ENCODE measurements at places on chromosomes 16 and 17.

DNA sequence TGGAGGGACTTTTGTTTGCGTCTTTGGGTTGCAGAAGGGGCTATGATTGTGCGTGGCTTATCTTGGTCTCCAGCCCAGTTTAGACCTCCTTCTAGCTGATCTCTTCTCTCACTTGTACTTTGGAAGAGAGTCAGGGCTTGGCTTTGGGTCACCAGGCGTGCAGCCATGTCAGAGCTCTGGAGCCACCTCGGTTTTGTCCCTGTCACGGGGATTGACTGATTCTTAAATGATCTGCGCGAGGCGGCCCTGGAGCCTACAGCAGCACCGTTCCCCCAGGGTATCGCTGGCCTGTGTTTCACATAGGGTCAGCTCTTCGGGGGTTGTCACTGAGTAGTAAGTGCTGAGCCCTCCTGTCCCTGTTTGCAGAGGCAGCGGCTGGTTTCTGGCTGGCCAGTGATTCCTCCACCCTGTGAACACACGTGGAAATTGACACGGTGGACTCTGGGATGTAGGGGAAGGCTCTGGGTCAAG is 209.8 kb upstream of the CHMP6 start:
- no peak for DNase-seq

DNA sequence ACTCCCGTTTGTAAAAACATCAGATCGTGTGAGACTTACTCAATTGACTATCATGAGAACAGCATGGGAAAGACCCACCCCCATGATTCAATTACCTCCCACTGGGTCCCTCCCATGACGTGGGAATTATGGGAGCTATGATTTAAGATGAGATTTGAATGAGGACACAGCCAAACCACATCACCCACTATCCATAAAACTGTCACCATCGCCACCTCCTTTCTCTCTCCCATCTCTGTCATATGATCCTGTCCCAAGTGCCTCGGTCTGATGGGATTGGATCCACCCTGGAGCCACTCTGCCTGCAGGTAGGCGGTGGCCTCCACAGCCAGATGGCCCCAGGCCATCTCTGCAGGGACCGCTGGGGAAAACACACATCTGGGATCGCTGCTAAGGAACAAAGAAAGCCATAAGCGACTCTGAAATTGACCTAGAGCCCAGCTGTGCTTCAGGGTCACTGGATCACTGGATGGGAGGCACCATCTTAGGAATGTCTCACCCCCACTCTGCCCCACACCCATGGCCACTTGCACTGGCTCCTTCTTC is 61.2 kb downstream of the TMEM186 start:
- no peak for DNase-seq

GRCh38 chr16:57184887-57185445 is 873 bp downstream of the PSME3IP1 start:
- no peak for DNase-seq

DNA sequence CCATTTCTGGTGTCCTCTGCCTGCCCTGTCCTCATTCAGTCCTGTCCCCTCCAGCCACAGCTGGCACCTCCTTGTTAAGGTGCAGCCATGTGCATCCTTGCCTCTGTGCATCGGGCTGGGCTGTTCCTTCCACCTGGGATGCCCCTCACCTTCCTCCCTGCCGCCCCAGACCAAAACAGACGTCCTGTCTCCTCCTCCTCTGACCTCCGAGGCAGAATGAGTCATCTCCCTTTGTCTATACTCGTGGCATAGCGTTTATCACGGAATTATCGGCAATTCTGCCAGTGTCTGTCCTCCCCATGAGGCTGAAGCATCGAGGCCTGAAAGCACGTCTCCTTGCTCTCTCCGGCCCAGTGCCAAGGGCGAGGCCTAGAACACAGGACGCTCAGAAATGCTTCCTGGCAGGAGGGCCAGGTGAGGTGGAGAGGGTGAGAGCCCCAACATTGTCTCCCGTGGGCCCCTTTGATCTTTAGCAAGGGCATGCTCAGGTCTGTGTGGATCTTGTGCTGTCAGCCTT is 4.6 kb downstream of the RAI1 start:
- DNase-seq, result no peak

DNA sequence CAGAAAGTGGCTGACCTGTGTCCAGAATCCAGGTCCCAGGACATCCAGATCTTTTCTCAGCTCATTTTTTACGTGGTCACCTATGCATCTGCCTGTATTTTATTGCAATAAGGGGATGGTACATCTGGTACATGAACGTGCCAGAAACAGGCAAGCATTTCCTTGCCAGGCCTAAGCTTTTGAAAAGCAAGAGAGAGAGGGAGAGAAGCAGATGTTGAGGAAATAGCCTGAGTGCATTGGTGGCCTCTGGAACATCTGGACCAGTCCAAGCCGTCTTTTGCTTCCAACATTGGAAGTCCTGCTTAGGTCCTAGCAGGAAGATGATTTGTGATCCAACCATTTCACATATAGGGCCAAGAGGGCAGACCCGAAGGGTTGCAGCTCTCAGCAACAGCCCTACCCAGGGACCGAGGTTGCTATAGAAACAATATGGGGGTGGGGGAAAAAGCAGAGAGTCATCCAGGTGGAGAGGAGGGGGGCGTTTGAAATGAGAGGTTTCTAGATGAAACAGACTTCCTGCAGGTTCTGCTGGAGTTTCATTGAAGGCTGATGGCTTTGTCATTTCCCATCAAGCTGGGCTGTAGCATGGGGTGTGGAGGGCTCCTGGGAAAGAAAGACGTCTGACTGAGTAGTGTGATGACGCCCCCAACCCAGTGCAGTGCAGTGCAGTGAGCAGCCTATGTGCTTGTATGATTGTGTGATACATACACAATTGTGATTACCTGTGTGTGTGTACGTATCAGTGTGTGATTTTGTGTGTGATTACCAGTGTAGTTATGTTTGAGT is 61.6 kb downstream of the SHISA6 start:
- DNase-seq, result no peak

GRCh38 chr16:81633147-81633619 is 145.9 kb upstream of the PLCG2 start:
- no peak for DNase-seq

- no peak for DNase-seq
These were observed 22.7 kb downstream of the LCMT1 start for GRCh38 chr16:25134166-25134700.

DNA sequence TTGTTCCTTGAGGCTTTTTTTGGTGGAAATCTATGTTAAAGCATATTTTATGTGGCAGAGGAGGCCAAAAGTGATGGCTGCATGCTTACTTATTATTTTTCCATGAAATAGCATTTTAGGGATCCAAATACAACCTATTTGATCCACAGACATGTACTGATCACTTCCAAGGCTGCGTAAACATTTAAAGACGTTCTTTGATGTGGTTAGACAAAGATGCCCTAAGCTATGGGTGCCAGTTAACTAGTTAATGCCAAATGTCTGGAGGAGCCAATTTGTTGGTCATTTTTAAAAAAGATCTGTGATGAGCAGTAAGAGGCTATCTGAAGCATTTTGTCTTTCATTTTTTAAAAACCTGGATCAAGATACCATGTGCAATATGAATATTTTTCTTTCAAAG is 17.3 kb upstream of the PRKCA start:
- DNase-seq, result no peak

GRCh38 chr17:19744492-19744891 is 3.6 kb downstream of the ALDH3A1 start:
- no peak for DNase-seq

DNA sequence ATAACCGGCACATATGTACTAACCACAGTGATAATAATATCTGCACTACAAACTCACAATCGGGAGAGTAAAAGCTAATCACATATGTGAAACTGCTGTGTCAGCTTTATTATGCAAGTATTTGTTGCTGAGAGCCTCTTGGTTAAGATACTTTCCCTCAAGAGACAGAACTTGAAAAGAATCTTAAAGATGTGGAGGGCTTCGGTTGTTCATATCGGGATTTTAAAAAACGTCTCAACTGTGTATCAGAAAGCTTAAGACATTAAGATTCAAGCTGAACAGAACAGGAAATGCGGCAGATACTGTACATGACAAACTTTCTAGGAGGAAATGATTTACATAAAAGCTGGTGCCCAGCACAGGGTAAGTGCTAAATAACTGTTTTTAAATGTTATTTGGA is 27.5 kb upstream of the HLF start:
- no peak for DNase-seq

- no peak for DNase-seq
These were observed 50.7 kb downstream of the GNA13 start for GRCh38 chr17:65005858-65006257.

DNA sequence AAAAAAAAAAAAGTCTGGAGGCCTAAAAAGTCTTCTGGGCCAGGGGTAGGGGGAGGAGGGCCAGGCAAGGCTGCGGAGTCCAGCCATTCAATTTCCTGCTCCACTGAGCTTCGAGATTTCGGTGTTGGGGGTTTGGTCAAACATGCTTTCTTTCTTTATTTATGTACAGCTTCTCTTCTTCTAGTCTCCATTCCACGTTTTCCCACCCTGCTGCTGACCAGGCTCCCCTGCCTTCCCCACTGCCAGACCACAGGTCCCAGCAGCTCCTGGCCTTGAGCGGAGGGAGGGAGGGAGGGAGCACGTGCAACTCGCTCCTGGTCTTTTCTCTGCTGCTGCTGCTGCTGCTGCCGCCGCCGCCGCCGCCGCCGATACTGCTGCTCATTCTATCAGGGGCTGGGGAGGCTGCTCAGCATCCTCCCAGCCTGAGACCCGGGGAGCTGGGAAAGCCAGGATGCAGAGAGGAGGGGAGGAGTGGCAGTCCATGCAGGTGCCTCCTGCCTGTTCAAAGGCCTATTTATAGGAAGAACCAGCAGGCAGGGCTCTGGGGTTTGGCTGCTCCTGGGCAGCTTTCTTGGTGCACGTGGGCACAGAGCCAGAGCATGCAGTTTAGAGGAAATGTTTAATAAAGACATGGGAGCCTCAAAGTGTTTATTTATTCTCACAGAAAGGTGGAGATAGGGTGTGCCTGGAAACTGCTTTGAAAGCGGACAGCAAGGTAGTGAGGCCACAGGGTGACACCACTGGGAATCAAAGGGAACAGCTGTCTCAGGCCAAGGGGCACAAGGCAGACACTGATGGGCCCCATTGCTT is 23.4 kb upstream of the ZFHX3 start:
- DNase-seq, result no peak

DNA sequence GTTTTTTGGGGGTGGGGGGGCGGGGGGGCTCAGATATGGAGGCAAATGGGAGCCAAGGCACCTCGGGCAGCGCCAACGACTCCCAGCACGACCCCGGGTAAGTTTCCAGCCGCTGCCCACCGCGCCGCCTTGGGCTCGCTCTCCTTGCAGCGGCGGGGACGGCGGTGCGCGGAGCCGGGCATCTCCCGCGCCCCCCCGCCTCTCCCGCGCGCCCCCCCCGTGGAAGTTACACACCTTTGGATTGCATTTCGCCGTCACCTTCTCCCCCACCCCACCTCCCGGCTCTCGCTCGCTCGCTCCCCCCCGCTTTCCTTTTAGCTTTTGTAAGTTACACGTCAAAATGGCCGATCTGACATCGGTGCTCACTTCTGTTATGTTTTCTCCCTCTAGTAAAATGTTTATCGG is 387 bp downstream of the MSI2 start:
- no peak for DNase-seq

- no peak for DNase-seq
These were observed 3.6 kb upstream of the CHAD start for GRCh38 chr17:50472286-50472685.

DNA sequence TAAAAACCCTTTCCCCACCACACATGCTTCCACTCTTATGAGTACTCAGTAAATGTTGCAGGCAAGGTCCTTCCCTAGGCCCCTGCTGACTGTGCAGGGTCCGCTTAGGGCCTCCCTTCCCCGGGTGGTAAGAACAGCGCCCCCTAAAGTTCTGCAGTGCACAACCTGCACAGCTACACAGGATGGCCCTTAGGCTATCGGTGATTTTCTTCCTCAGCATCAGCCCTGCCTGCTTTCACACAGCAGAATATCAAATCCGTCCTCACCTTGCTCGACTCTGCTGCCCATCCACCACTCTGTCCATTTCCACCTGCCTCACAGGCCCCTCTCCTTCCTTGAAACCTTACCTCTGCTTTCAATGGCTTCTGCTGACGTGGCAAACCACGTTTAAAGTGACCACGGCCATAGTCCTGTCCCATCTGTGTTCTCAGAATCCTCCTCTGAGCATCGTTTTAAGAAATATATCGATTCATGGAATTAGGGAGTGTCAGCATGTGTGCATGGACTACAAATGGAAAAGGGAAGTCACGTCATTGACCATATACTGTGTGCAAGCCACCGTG is 51.4 kb upstream of the TMEM132E start:
- DNase-seq, result no peak

- DNase-seq, result no peak
These were observed 791 bp upstream of the SUPT4H1 start for GRCh38 chr17:58352596-58353388.

- no peak for DNase-seq
These were observed 10.9 kb downstream of the LYRM9 start for GRCh38 chr17:27882162-27882840.

GRCh38 chr16:80788027-80788426 is 16.4 kb downstream of the CDYL2 start:
- no peak for DNase-seq

DNA sequence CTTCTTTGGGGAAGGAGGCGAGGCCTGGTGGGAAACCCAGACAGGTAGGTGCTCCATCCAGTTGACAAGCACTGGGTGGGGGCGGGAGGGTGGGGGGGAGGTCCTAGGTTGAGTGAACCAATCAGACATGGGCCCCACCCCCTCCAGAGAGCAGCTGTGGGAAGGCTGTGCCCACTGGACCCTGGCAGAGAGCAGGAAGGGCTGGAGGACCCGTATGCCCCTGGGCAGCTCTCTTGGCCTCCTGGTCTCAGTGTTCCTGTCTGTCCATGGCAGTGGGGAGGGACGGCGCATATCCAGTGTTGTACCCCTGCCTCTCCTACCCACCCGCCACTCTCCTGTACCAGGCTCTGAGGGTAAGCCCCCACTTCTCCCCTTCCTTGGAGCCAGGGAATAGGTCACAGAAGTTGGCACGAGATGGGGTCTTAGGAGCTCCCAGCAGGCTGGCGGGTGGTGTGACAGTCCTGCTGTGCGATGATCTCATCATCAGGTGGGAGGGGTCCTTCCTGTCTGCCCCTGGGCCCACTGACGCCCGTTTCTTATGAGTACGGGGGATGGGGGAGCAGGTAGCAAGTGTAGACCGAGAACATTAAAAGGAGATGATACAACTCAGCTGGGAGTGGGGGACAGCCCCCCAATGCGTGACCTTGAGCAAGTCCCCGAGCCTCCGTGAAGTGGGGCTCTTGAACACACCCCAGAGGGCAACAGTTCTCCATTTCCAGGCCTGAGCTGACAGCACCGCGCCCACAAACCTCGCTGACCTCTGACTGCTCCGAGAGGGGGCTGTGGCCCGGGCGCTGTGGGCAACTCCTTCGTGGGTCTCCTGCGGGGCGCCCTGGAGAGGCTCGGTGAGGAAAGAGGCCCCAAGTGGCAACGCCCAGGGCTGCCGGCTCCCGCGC is 1.2 kb upstream of the ZFPM1 start:
- no peak for DNase-seq

DNA sequence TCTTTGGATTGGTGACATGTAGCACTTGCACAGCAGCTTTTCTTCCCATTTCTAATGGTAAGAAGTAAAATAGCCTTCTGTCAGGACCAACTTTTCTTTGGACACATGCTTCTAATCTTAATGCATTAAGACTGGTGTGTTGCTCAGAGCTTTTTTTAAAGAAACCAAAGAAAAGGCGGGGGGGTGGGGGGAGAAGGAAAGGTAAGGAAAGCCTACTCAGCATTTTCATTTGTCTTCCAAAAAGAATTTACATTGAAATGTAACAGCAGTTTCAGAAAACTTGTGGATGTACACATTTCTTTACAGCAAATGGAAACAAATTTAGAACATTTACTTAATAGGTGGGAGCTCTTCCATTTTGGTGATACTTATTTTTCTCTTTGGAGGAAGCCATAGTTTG is 49.6 kb downstream of the NLK start:
- DNase-seq, result no peak

GRCh38 chr17:69997332-69997731 is 77.7 kb upstream of the KCNJ16 start:
- no peak for DNase-seq

All from stimulated activated CD4-positive, alpha-beta T cell treated with anti-CD3 and anti-CD28 coated beads, Interleukin-1b, Interleukin-23, amount 100 ng/mL, for 24 hours (primary cell).